NCI-H1436 (cell line): ENCODE measurements at places on chromosomes 3 and 15.

- DNase-seq, result no peak
Observed at GRCh38 chr3:32352563-32352962, 39.1 kb upstream of the CMTM7 start.

DNA sequence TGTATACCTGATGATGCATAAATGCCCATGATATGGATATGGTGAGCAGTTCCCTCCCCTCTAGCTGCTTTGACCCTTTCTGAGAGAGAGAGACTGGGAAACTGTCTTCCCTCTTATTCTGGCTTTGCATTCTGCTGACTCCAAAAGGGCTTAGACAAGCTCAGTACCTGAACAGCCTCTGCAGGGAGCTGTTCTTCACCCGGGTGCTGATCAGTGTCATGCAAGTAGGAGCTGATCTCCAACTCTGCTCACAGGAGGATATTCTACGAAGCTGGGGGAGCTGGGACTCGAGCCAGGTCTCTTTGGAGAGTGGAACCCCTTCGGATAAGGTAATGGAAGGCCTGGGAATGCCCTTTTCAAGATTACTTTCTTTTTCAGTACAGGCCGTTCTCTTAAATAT, 237.1 kb downstream of the RYR3 start:
- DNase-seq, result no peak

DNA sequence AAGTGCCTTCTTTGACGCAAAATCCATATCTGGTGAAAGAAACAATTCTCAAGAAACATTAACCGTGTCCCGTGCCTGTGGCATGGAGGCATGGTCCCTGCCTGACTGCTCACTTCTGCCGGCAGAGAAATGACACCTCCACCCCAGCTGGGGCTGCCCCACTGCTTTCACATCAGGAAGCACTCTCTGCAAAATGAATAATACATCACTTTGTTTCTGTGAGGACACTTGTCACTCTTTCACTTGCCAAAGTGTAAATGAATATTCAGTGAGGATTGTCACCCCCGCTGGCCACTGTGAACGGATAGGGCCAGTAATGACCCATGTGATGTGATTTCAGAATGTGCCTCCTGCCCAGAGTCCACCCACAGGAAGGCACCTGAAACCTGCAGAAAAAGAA, 31.1 kb upstream of the SLC24A5 start:
- no peak for DNase-seq

DNA sequence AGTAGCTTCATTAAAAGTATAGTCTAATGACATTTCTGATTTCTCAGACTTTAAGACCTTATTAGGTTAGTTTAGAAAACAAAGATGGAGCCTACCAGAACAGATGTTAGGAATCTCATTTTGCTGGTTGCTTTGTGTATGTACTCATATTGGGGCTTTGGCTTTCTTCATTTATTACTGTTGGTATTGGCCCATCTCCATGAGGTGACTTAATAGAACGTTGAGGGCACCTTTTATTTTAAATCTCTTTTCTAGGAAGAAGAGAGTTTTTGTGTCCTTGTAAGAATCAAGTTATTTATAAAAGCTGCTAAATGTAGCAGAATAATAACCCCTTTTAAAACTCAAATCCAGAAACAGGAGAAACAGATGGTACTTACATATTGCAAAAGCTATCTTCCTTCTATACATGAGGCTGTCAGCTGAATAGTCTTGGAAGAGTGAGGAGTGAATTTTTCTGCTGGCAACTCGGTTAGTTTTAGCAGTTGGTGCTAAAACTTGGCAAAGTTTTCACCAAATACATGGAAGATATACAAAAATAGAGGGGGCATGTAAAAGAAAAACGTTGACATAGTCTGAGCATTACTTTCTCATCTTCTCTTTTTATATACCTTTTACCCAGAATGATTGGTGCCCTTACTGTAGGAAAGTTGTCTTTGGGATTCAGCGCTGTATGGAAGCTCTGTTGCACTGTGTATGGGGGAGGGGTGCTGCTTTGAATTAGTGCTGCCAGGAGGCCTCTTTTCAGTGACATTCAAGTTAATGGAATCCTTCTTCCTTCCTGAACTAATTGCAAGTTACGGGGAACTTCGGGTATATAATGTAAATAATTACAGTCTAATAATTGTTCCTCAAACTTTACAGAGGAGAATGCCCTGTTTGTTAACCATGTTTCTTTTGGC, 35.8 kb downstream of the CTNNB1 start:
- DNase-seq, result no peak

GRCh38 chr15:32843219-32843815, 125.5 kb downstream of the GREM1 start:
- DNase-seq, result peak; percentile 64

DNA sequence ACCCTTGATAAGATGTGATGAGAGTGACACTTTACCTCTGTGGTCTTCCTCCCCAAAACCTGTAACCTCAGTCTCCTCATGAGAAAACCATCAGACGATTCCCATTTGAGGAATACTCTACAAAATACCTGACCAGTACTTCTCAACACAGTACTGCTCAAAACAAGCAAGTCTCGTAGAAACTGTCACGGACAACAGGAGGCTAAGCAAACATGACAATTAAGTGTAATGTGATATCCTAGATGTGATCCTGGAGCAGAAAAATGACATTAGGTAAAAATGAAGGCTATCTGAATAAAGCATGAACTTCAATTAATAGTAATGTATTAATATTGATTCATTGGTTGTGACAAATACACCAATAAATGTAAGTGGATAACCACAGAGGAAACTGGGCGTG, 113.6 kb downstream of the CACNA2D3 start:
- no peak for DNase-seq

- DNase-seq, result no peak
Observed at GRCh38 chr3:181425074-181425473, 286.7 kb upstream of the SOX2 start.

GRCh38 chr3:23873941-23874340, 42.8 kb downstream of the NKIRAS1 start:
- DNase-seq, result no peak

GRCh38 chr3:143190101-143190500, 70.5 kb downstream of the CHST2 start:
- DNase-seq, result no peak
